EH (cell line): ENCODE measurements at places on chromosomes 12 and 14.

GRCh38 chr12:85468356-85469157, 188.5 kb downstream of the ALX1 start:
- DNase-seq = peak; percentile 59

DNA sequence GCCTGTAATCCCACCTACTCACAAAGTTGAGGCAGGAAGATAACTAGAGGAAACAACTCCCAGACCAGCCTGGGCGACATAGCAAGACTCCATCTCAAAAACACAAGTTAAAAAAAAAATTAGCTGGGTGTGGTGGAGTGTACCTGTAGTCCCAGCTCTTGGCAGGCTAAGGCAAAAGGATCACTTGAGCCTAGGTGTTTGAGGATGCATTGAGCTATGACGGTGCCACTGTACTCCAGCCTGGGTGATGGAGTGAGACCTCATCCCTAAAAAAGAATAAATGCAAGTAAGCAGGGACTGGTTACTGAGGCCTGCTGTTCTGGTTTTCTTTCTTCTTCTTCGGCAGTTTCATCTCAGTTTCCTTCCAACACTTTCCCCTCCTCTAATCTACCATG, 7.4 kb downstream of the PTPN21 start:
- no peak for DNase-seq

GRCh38 chr12:13161172-13161571, 35.4 kb upstream of the EMP1 start:
- DNase-seq = no peak

DNA sequence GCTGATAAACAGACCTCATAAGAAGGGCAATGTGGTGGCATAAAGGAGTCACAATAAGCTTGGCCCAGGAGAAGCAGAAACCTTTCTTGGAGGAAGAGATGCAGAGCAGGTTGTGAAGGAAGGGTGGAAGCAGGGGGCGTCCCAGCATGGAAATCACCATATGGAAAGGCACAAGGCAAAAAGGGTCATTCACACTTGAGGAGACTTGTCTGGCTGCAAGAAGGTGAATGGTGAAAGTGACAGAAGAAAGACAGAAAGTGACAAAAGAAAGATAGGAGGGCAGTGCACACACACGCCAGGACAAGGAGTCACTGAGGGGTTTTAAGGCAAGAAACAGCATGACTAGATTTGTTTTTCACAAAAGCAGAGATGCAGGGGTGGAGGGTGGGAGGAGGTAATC, 38.3 kb downstream of the GALNT4 start:
- no peak for DNase-seq

- no peak for DNase-seq
Observed at GRCh38 chr14:102279282-102279681, 25.7 kb downstream of the MOK start.

DNA sequence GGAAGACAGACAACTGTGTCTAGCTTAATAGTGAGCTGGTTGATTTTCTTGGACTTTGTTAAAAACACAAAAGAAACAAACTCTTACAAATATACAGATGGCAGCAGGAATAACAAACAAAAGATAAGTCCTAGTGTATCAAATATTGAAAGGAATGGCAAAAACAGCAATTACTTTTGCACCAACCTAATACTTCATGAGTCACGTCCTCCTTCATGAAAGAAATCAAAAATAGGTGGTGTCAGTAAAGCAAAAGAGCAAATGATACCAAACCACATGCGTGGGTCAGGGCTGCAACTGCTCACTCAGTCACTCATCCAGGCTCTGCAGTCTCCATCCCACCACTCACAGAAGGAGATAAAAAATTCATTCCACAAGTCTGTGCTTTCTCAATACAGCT, 11.8 kb downstream of the ATG14 start:
- no peak for DNase-seq

GRCh38 chr12:43988838-43989560, 153.1 kb downstream of the TMEM117 start:
- peak; percentile 6 for DNase-seq

DNA sequence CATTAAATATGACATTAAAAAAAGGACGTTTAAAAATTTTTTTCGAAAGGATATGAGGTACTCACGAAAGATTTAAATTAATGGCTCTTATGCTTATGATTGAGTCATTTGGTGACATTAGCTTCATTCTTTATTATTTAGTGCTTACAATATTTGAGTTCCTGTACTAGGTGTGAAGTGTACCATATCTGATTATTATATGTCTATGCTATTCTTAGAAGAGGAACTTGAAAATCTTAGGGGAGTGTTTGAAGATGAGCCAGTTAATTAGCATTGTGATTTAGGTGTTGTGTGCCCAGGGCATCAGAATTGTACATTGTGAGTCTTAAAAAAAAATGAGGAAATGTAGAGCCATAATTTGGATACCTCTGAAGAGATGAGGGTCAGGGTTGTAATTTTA, 118.6 kb downstream of the FUT8 start:
- no peak for DNase-seq

DNA sequence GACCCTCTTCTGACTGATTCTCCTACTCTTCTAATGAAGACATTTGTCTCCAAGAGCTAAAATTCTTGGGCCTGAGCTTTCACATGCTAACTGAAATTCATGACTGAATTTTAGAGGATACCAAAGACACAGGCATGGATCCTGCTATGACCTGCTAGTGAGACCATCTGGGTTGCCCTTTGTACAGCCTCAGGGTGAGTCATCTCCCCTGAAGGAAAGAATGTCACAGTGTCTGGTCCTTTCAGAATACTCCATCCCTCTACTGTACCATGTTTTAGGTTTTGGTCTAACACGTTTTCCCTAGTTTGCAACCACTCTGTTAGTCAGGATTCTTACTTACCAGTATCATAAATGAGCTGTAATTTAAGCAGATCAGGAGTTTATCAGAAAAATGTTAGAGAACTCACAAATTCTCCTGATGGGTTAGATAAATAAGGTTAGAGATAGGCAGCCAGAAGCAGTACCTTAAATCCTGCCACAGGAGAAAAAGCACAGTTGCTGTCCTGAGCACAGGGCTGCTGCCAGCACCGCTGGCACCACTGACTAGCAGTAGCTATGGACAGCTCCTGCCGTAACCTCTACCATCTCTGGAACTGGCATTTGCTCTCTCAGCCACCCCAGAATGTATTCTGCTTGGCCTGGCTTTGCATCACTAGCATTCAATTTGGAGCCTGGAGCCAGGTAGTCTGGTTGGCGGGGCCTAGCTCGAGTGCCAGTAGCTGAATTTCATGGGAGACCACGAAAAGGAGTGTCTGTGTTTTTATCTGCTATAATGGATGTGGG, 127.6 kb downstream of the ANO6 start:
- DNase-seq = peak; percentile 86

DNA sequence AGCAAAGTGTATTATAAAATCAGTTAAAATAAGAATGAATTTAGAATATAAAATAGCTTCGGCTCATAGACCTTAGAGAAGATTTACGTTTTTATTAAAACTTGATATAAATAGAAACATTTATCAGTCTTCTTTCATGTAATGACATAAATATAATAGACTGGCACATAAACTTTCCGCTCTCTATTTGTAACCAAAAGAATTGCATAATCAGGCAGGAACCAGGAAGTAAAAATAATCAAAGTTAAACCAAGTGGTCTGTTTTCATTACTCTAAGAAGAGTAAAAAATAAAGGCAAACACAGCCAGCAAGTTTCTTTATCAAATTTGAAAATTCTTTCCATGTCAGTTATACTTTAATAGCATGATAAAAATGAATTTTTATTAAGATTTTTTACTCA, 46.3 kb upstream of the ATP2A2 start:
- no peak for DNase-seq

DNA sequence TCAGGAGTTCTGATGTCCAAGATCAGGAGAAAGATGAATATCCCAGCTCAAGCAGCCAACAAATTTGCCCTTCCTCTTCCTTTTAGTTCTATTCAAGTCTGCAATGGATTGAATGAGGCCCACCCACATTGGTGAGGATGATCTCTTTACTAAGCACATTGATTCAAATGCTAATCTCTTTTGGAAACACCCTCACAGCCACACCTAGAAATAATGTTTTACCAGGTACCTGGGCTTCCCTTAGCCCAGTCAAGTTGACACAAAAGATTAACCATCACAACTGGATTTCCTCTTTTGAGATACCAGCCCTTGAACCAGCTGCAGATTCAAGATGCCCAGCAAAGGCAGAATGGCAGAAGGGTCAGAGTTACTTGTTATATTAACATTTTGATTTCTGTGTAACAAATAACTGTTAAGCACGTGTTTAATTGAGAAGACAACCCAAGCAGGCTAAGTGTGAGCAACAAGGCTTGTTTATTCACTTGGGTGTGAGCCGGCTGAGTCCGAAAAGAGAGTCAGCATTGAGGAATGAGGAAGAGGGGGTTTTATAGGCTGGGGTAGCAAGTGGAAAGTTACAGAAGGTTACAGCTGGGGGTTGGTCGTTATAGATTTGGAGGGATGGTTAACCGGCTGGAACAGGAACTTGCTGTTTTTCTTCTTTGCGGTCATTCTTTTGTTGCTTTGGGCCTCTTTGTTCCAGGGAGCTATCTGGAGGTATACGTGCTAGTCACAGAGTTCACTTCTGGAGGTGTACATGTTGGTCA, 180.3 kb downstream of the EMP1 start:
- DNase-seq = no peak

DNA sequence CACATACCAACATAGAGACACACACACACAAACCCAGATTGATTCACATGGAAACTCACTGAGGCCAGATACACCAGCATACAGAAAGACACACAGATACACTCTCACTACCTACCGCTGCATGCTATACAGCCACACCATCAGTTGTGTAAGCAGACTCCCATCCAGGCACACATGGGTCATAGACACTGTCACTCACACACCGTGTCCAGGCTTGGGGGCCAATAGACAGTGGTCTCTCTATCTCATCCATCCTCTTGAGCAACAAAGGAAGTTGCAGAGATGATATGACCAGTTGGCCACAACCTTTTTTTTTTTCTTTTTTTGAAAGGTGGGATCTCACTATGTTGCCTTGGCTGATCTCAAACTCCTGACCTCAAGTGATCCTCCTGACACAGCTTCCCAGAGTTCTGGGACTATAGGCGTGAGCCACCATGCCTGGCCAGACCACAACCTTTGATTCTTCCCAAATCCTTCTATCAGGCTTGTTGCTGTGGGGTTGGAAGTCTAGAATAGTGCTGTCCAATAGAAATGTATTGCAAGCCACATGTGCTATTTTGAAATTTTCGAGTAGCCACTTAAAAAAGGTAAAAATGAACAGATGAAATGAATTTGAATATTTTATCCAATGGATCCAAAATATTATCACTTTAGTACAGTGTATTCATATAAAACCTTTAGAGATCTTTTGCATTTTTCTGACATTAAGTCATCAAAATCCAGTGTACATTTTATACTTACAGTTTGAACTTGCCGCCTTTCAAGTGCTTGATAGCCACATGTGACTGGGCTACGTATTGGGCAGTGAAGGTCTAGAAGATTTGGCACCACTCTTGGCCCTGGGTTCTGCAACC, 7.4 kb downstream of the LRP1-AS start:
- DNase-seq = peak; percentile 72

DNA sequence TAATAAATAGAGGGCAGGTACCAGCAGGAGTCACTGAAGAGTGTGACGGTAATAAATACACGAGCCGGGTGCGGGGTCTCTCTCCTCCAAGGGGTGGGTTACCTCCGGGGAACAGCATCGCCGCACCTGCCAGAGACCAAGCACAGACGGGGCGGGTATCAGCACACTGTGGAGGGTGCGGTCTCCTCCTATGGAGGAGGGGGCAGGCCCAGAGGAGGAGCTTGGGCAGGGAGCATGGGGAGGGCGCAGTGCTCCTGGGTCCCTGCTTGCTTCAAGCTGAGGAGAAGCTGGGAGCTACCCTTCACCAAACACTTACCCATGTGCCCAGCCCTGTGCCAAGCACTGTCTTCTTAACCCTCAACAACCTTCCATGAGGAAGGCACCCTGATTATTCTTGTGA, 12.8 kb downstream of the PGF start:
- no peak for DNase-seq

DNA sequence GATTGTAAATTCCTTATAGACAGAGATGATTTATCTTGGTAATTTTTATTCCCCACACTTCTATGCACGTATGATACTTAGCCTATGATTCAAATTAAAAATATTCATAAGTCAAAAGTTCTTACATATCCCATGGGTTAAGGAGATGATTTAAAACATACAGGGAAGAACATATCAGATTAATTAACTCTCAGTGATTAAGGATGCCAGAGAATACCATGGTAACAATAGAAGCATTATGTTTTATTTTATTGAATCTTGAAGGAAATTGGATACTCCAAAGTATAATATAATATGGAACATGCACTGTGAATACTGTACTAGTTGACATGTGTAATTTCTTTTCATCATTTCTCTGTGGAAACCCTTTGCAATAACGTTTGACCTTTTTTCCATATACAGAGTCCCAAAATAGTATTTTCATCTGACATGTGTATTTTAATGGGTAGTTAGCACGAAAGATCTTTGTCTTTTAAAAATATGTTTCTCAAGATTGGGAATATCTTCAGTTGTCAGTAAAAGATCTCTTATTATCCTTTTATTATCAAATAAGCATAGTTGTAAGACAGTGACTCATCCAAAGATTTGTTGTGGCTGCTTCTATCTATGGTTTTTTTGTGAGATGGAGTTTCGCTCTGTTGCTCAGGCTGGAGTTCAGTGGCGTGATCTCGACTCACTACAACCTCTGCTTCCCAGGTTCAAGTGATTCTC, 166.7 kb downstream of the RAD51B start:
- peak; percentile 64 for DNase-seq

- peak; percentile 73 for DNase-seq
Observed at GRCh38 chr12:95224202-95225170, 6.9 kb downstream of the VEZT start.

DNA sequence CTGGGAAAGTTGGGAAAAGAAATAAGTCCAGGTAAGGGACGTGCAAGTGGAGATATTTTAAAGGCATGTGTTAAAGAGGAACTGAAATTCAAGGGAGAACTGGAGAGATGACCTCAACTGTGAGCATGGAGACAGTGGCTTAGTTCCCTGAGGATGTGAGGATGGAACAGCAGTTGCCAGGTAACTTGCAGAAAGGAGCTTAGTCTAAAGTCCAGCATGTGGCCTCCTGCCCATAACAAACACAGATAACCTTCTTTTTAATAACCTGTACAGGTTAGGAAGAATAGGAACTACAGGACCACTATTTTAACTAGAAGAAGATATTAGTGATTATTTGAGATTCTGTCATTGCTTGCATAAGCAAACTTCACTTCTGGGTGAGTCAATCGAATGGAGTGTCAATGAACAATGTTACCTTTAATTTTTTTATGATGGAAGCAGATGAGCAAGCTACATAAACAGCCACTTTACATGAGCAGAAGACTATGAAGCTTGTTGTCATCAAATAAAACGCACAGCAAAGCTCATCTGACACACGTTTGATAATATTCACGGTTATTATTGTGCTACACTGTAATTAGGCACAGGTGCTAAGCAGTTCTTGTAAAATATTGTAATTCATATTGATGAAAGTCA, 291.7 kb upstream of the DDHD1 start:
- DNase-seq = no peak

DNA sequence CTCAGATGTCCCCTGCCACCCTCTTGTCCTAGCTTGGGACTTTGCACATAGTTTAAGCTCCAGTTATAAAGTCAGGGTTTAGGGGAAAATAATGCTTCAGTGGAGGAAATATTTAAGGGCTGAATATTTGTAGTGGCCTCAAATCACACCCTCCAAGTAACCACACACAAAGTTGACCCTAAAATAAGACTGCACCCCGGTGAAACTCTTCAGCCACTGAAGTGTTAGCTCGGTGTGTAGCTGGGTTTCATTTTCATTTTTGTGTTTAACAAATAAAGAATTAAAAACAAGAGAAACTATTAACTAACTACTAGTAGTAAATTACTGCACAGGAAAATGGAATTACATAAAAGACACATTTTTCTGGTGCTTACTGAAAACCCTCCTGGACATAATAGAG, 14.8 kb upstream of the BCL11B start:
- no peak for DNase-seq

- no peak for DNase-seq
Observed at GRCh38 chr12:95874452-95874851, 15.7 kb downstream of the SNRPF start.
